ENCODE measurements at places on chromosomes 4 and X.
A peak's percentile ranks its signal among the peaks of the same experiment; 100 is the strongest.

GRCh38 chrX:83845397-83845796 is 15.5 kb upstream of the CYLC1 start:
- DNase-seq = peak; percentile 23

- peak; percentile 64 for DNase-seq
Measured at GRCh38 chrX:109967156-109967555, 35.8 kb upstream of the TMEM164 start.

- DNase-seq = peak; percentile 51
Measured at GRCh38 chr4:184983672-184984356, 34.5 kb upstream of the HELT start.

DNA sequence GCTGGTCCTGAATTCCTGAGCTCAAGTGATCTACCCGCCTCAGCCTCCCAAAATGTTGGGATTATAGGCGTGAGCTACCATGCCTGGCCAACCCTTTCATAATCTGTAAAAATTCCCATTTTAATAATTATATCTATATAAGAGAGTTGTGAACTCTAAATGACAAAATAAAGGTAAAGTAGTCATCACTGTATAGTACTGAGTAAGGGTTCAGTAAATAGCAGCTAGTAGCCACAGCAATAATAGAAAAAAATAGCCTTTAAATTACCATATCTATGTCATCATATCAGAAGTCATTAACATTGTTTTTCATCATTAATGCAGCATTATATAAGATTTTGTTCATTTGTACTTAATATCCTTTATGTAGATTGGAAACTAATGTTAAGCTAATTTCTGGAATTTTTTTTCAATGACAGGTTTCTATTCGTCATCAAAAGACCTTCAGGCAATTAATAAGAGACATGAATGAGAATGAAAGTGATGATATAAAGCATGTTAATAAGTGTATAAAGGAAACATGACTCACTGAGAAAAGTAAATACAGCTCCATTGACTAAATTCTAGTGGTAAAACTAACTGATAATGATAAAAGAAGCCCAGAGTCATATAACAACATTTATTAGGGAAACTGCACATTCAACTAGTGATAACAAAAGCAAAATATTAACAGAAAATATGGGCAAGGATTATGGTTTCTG is 85.9 kb upstream of the UGT8 start:
- DNase-seq = peak; percentile 27

GRCh38 chrX:153708415-153708814 is 15.8 kb downstream of the BCAP31 start:
- DNase-seq = peak; percentile 91

DNA sequence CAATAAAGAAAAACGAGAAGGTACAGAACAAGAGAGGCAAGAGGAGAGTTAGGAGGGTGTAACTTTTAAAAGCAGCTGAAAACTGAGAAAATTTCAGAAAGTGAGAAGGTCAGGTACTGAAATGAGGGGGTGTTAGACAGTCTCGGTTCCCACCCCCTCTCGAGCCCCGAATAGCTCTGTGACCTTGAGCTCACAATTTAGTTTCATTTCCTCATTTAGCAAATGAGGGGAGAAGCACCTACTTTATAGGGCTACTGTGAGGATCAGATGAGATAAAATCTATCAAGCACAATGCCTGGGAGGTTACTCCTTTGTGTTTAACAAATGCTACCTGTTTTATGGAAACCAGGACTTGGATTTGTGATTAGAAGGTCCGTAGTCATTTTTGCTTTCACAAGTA is 4.9 kb downstream of the UGT8 start:
- DNase-seq = no peak

DNA sequence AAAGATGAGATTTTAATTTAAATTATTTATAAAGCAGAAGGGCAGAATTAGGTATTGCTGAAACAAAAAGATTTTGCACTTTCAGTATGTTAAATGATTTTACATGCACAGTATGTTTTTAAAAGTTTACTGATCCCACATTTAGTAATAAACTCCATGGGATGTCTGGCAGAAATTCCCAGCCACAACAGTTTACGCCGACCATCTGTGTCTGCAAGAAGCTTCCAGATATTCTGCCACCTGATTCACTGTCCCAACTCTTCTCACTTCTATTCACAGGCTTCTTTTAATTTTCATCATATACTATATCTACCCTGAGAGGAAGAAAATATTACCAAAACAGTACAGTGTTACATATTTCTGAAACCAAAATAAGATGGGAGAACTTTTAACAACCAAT is 115.8 kb upstream of the IQCM start:
- DNase-seq = no peak

DNA sequence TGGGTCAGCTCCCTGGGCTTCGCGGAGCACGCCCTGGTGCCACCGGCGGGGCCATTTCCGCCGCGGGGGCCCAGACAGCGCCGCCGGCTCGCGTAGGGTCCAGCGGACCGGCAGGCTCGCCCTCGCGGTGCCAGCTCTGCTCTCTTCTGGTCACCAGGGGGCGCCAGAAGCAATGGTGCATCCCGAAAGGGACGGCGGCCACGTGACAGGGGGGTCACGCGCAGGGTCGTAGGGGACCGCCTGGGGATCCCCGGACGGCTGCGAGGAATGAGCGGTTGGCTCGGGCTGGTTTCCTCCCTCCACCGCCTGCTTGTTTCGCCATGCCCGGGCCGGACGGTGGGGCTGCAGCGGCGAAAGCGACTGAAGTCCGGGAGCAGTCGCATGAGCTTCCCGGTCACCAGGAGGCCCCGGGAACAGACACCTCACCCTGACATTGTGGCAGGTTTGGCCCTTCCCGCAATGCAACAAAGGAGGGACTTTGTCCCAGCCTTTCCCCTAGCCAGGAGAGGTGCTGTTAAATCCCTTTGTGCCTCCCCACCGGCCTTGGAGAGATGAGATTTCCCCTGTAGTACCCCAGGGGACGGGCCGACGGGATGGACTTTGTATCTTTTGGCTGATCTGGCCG is 15.8 kb downstream of the ZCCHC12 start:
- DNase-seq = peak; percentile 37

DNA sequence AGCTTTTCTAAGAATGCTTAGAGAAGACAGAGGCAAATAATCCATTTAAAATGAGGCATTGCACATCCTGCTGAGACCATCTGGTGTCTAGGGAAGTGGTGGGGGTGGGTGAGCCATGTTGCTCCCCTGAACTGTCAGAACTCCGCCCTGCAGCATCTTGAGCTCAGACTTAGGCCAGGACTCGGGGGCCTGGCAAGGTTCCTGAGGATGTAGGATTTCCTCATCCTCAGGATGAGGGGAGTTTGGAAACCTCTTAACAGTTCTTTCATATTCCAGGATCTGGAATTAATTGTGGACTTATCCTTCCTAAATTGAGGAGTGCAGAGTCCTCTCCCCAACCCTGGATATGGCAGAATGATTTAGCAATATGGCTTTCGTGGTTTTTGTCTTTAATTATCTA is 6.6 kb downstream of the TLL1 start:
- no peak for DNase-seq

DNA sequence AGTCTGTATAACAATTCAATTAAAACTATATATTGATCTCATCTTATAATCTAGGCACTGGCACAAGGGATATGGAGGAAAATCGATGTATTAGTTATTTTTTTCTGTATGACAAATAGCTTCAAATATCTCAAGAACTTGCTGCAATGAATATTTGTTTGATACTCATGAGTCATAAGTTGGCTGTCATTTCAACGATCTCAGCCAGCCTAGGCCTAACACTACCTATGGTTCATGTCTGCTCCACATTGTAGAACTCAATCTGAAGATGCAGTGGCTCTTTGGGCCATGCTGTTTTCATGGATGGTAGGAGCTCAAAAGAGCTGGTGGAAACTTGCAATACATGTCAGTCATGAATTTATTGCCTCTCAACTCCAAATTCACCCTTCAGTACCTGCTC is 44.7 kb downstream of the MAGEB17 start:
- peak; percentile 59 for DNase-seq

- DNase-seq = no peak
Measured at GRCh38 chr4:8219236-8219635, 20.1 kb downstream of the SH3TC1 start.

DNA sequence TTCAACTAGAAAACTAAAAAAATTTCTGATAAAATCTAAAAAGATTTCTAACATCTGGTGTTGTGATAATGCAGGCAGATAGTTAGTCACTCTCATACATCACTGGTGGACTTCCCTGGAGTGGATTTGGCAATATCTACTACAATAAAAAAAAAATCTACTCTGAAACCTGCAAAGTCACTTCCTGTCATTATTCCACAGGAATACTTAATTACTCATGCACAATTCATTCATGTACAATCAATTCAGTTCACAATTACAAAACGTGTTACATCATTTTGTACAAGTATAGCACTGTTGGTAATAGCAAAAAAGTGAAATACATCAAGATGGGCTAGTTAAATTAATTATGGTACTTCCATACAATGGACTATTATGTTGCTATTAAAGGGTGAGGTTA is 16.5 kb upstream of the RHOH start:
- peak; percentile 92 for DNase-seq

DNA sequence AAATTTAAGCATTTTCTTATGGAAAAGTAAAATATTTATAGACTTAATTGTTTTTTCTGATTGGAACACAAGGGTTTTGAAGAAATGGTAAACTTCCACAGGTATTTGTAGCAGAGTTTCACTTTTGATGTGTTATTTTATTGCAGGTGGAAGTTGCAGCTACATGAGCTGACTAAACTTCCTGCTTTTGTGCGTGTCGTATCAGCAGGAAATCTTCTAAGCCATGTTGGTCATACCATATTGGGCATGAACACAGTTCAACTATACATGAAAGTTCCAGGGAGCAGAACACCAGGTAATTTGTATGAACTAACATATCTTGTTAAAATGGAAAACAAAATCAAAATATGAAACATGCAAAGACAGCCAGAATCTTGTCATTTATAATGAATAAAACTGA is 117.4 kb downstream of the DIPK2B start:
- DNase-seq = no peak

DNA sequence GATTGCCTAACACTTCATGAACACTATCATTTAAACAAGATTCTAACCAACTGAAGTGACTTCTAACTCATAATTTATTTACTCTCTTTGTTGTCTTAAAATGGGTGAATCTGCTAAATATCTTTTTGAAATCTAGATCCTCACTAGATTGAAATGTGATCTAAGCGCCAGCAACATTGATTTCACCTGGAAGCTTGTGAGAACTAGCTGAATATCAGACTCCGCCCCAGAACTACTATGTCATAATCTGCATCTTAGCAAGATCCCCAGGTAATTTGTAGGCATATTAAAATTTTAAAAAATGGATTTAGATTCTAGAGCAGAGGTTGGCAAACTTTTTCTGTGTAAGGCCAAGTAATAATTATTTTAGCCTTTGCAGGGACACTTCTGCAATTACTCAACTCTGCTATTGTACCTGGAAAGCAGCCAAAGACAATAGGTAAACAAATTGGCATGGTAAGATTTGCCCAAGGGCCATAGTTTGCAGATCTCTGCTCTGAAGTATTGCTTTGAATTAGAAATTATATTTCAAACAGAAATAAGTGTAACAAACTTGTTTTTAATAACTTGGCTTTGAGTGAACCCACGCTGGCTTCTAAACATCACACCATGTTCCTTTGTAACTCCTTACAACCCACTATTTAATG is 121.5 kb downstream of the REELD1 start:
- peak; percentile 30 for DNase-seq

- peak; percentile 61 for DNase-seq
Measured at GRCh38 chrX:100731441-100732281, at the start of gene SYTL4. SYTL4 (minus strand) TSS chrX:100732121; CDS start chrX:100702037, 30,084 bp downstream.

- no peak for DNase-seq
Measured at GRCh38 chr4:36099509-36099908, 144.8 kb downstream of the ARAP2 start.

- no peak for DNase-seq
Measured at GRCh38 chr4:14348506-14348905, 653.8 kb upstream of the CPEB2 start.

DNA sequence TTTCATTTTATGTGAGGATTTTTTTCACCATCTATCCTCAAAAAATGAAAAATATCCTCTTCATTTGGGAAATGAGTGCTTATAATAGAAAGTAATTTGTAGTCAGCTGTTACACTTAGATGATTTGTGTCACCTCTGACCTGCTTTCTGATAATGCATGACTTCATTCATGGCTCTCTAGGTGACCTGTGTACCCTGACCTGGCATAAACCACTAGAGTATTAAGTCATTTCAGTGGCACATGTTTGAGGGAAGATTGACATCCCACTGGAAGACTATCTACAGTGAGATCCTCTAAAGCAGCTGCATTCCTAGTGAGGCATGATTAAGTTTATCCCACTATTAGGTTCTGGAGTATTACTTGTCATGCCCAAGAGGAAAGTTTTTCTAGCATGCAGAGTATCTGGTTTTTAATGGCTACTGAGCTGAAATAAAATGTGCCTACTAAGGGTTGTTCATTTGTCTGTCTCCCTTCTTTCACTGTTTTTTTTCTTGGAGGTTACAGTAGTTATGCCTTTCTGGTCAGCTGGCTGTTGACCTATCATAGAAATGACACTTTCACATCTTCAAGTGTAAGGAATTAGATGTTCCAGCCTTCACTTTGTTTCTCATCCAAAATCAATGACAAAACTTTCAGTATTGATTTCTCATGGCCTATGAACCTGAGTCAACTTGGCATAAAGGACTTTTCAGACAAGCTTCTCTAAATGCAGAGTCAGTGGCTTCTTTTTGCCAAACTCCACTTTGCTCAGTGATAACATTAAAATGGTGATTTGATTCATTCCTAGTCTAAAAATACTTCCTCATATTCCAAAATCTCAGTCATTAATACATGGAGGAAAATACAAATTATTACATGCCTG is 33.1 kb downstream of the TET2 start:
- DNase-seq = no peak

DNA sequence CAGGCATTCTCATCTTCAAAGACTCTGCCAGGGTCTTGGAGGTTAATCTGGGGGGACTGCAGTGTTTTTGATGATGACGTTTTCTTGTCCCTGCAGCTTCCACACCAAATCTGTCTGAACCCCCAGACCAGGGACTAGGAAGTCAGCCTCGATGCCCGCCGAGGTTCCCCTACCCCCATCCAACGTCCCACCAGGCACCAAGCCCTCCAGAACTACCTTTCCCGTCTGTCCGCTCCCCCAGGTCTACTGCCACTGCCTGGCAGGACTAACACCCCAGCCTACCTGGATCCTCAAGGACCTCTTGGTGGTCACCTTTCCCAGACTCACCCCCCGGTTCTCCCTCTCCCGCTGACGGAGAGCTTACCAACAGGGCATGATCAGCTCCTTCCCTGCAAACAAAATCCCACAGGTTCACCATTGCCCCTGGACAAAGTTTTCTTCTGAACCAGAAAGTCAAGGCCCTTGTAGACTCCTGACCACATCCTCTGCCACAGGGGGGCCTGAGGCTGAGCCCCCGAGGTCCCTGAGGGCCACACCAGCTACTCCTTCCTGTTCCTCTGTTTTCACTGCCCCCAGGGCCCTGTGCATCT is 40.9 kb downstream of the HMX1 start:
- DNase-seq = no peak

GRCh38 chr4:11271263-11271662 is 157.4 kb downstream of the HS3ST1 start:
- no peak for DNase-seq

DNA sequence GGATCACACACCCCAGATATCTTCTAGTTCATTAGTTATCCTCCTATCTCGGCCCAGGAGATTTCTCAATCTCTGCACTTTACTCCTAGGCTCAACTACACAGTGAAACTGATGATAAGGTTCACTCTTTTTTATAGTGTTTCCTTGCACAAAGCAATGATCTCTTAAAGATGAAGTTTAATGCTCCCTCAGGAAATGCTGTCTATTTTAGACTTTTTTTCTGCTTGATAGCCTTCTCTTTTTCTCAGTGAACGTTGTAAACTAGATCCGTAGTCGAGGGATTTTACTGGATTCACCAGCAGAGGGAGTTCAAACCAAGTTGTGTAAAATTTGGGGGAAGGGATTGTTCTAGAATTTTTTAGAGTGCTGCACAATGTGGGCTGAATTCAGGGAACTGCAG is 269.6 kb downstream of the GBA3 start:
- DNase-seq = peak; percentile 43

Measured in ELR (cell line).